Effector memory CD4-positive, alpha-beta T cell (primary cell): ENCODE measurements at places on chromosomes 3 and 15.

DNA sequence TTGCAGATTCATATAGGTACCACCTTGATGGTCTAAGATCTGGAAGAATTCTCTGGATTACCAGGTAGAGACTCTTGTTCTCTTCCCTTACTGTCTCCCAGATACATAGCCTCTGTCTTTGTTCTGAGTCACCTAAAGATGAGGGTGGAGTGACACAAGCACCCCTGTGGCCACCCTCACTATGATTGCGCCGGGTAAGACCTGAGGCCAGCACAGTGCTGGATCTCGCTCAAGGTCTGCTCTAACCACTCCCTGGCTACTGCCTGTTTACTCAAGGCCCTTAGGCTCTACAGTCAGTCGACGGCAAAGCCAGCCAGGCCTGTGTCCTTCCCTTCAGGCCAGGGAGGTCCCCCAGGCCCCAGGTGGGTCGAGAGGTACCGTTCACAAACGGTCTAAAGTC, 88.3 kb downstream of the ARHGEF26 start:
- no peaks in the 10 kb centered on the region for H3K4me1 ChIP-seq
- no peaks in the 10 kb centered on the region for H3K27me3 ChIP-seq
- H3K27ac ChIP-seq: no peak overlapping the region
- no peaks in the 10 kb centered on the region for H3K36me3 ChIP-seq
- no peak for DNase-seq

GRCh38 chr3:63047068-63047467, 171.9 kb upstream of the CADPS start:
- H3K27me3 ChIP-seq: no peaks in the 10 kb centered on the region
- no peaks in the 10 kb centered on the region for H3K36me3 ChIP-seq
- no peak for DNase-seq
- H3K4me3 ChIP-seq: no peak overlapping the region

DNA sequence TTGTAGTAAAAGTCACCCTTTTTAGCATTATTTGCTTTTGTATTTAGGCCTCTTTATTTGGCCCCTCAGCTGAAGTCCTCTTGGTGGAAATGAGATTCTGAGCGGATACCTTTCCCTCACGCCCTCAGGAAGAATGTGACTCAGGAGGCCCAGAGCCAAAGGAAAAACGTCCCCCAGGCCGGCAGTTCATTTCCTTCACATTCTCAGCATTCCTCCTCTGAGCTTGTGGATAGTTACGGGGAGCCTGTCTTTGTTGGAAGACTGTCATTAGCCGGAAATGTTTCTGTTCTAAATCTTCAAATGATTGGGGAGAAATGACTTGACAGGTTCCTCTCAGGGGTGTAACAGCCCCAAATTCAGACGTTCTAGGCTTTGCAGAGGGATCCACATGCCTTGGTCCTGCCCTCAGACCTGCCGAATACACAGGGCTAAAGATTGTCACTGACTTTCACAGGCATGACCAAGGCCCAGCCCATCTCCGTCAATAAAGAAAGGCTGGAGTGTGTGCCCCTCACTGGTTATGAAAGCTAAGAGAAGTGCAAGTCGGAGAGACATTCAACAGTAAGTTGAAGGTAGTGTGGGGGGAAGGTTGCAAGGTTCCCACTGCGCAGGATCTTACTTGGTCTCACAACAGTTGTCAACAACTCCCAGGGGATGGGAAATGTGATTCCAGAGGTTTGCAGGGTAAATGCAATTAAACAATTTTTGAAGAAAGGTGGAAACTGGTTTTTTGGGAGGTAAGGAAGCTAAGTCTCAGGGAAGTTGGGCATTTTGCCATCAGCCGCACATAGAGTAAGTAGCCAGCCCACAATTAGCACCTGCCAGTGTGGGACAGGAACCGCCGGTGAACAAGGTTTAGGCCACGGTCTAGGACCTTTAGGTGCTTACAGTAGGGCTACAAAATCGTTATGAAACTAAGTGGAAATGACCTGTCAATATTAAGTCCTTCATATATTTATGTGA, 39.7 kb upstream of the MYZAP start:
- H3K4me3 ChIP-seq: no peak overlapping the region
- H3K27me3 ChIP-seq: no peaks in the 10 kb centered on the region
- no peak for DNase-seq
- no peaks in the 10 kb centered on the region for H3K36me3 ChIP-seq
- H3K27ac ChIP-seq: no peak overlapping the region

GRCh38 chr3:27423463-27423862, 54.3 kb upstream of the NEK10 start:
- peaks cover 28% of the 10 kb centered on the region for H3K36me3 ChIP-seq
- H3K4me3 ChIP-seq: no peak overlapping the region
- H3K27me3 ChIP-seq: no peaks in the 10 kb centered on the region
- H3K27ac ChIP-seq: no peak overlapping the region
- no peaks in the 10 kb centered on the region for H3K4me1 ChIP-seq
- DNase-seq: no peak

DNA sequence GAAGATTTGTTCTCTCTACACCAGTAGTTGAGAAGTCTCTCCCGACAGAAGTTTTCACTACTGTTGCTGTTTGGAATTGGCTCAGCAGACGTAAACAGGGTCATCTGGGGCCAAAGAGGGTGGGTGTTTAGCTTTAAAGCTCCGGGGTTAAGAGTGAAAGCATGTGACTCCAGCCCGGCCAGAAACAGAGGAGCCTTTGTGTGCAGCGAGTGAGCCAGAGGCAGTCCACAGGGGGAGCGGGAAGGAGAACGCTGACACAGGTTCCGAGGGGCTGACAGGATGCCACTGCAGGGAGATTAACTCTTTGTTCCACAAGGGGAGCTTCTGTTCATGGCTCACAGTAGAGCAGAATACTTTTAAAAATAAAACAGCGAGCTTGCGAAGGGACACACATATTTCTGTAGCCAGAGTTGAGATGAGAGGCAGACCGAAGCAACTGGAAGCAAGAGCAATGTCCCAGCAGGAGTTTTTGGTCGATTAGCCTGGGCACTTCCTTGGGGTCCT, 26.9 kb downstream of the BMF start:
- no peaks in the 10 kb centered on the region for H3K4me1 ChIP-seq
- DNase-seq: no peak
- no peak overlapping the region for H3K27ac ChIP-seq
- H3K36me3 ChIP-seq: no peaks in the 10 kb centered on the region

GRCh38 chr3:156181509-156181908, 61.1 kb downstream of the KCNAB1 start:
- no peaks in the 10 kb centered on the region for H3K4me1 ChIP-seq
- H3K27ac ChIP-seq: no peak overlapping the region
- H3K4me3 ChIP-seq: no peak overlapping the region
- H3K36me3 ChIP-seq: no peaks in the 10 kb centered on the region
- no peak for DNase-seq
- H3K27me3 ChIP-seq: no peaks in the 10 kb centered on the region

- H3K27me3 ChIP-seq: no peaks in the 10 kb centered on the region
- H3K4me3 ChIP-seq: no peak overlapping the region
- no peaks in the 10 kb centered on the region for H3K36me3 ChIP-seq
These were observed 1.2 kb downstream of the GPR15 start for GRCh38 chr3:98532709-98533571.

DNA sequence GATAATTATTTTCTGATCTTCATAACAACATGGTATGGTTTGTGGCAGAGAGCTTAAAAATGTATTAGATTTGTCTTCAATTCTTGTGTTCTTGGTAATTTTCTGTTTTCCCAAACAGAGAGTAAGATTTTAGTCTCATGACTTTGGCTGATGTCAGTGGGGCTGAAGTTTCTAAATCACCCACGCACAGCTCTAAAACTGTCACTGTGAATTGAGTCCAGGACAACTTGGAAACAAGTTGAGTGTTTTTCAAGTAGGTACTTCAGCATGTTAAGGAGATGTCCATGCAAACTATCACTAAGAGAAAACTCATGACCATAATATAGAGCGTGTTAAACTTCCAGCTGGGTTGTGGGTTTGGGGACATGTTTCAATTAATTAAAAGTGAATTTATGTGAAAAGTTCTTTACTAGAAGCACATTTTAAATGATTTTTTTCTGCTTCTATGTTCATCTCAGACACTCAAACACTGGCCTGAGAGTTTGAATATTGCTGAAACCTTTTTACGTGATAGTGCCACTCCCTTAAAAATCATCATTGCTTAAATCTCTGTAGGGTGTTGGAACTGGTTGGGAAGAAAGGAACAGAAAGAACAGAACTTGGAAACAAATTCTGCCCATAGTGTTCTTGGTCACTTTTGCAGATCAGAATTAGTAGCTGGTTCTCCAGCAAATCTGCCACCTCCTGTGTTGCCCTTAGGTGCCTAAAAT, 89.8 kb downstream of the KLHL25 start:
- peak overlapping the region; percentile 85 for H3K27ac ChIP-seq
- H3K4me1 ChIP-seq: peaks cover 57% of the 10 kb centered on the region
- H3K27me3 ChIP-seq: no peaks in the 10 kb centered on the region
- no peak for DNase-seq
- H3K36me3 ChIP-seq: peaks cover 7% of the 10 kb centered on the region

GRCh38 chr3:8488877-8489276, 12.7 kb upstream of the LMCD1 start:
- no peaks in the 10 kb centered on the region for H3K36me3 ChIP-seq
- H3K27ac ChIP-seq: no peak overlapping the region
- DNase-seq: no peak
- H3K4me3 ChIP-seq: no peak overlapping the region
- no peaks in the 10 kb centered on the region for H3K4me1 ChIP-seq
- no peaks in the 10 kb centered on the region for H3K27me3 ChIP-seq

DNA sequence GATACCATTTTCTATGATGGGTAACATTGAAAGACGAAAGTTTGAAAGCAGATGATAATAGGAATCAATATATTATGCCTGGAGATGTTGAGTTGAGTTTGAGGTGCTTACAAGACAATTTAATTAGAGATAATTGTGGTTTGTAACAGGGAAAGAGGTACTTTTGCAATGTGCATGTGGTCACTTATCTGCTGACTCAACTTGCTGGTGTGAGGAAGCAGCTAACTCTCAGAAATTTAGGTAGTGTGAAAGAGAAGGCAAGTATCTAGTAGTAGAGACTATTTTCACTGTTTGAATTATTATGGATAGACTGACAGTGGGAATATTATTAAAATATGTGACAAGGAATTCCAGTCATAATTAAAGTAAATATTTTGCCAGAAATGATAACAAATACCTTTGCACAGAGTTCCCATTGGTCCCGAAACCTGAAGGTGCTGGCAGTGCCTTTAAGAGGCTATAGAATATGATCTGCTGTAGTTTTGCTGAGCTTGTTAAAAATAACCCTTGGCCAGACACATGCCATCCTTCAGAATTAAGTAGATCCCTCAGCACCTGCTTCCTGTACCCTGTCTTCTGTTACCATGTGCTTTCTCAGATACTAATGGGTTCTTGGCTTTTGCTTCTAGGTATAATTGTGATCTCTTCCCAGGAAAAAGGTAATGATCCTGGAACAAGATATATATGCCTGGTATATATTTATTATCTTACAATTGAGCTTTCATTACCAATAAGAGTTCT, 315.9 kb downstream of the BCHE start:
- H3K4me3 ChIP-seq: no peak overlapping the region
- H3K4me1 ChIP-seq: no peaks in the 10 kb centered on the region
- H3K27ac ChIP-seq: no peak overlapping the region
- H3K27me3 ChIP-seq: no peaks in the 10 kb centered on the region

DNA sequence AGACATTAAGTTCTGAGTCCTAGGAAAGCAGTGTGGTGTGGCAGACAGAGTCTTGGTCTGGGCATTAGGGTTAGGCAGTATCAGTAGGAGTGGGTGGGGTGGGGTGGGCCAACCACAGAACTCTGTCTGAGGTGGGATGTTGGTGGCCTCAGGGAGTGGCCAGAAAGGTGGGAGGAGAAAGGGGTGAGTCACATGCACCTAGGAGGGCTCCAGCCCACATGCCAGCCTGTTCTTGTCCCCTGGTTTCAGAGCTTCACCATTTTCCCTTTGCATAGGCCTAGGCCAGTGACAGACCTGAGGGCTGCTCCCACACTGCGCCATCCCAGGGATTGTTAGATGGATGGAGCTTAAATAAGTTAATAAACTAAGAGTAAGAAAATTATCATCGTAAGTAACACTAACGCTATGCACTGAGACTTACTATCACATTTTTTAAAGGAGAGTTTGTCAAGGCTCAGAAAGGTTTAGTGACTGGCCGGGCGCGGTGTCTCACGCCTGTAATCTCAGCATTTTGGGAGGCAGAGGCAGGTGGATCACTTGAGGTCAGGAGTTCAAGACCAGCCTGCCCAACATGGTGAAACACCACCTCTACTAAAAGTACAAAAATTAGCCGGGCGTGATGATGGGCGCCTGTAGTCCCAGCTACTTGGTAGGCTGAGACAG, 33.8 kb downstream of the DNASE1L3 start:
- DNase-seq: no peak
- H3K36me3 ChIP-seq: no peaks in the 10 kb centered on the region
- peaks cover 12% of the 10 kb centered on the region for H3K4me1 ChIP-seq
- no peak overlapping the region for H3K4me3 ChIP-seq
- no peak overlapping the region for H3K27ac ChIP-seq
- H3K27me3 ChIP-seq: no peaks in the 10 kb centered on the region

- H3K27ac ChIP-seq: no peak overlapping the region
- H3K27me3 ChIP-seq: no peaks in the 10 kb centered on the region
- no peaks in the 10 kb centered on the region for H3K4me1 ChIP-seq
- DNase-seq: no peak
- H3K4me3 ChIP-seq: no peak overlapping the region
- no peaks in the 10 kb centered on the region for H3K36me3 ChIP-seq
These were observed 135.9 kb downstream of the FEZF2 start for GRCh38 chr3:62237286-62237948.

GRCh38 chr3:20068512-20069177, 28.4 kb downstream of the KAT2B start:
- H3K27ac ChIP-seq: no peak overlapping the region
- no peaks in the 10 kb centered on the region for H3K27me3 ChIP-seq
- no peak for DNase-seq

GRCh38 chr3:114595522-114596028, 301.7 kb downstream of the TIGIT start:
- no peak overlapping the region for H3K27ac ChIP-seq
- H3K4me1 ChIP-seq: no peaks in the 10 kb centered on the region
- H3K4me3 ChIP-seq: no peak overlapping the region
- DNase-seq: no peak
- no peaks in the 10 kb centered on the region for H3K27me3 ChIP-seq
- H3K36me3 ChIP-seq: no peaks in the 10 kb centered on the region

- H3K27ac ChIP-seq: no peak overlapping the region
- H3K4me1 ChIP-seq: no peaks in the 10 kb centered on the region
- H3K4me3 ChIP-seq: no peak overlapping the region
- no peak for DNase-seq
- H3K36me3 ChIP-seq: no peaks in the 10 kb centered on the region
- no peaks in the 10 kb centered on the region for H3K27me3 ChIP-seq
These were observed 13.5 kb downstream of the BFSP2 start for GRCh38 chr3:133413161-133414020.

GRCh38 chr3:39750712-39751111, 58.7 kb upstream of the MYRIP start:
- no peaks in the 10 kb centered on the region for H3K36me3 ChIP-seq
- no peaks in the 10 kb centered on the region for H3K27me3 ChIP-seq
- H3K27ac ChIP-seq: no peak overlapping the region
- H3K4me3 ChIP-seq: no peak overlapping the region
- H3K4me1 ChIP-seq: no peaks in the 10 kb centered on the region

GRCh38 chr3:170632780-170633179, 46.9 kb upstream of the SLC7A14 start:
- no peak overlapping the region for H3K27ac ChIP-seq
- H3K4me3 ChIP-seq: no peak overlapping the region
- DNase-seq: no peak
- H3K4me1 ChIP-seq: no peaks in the 10 kb centered on the region
- no peaks in the 10 kb centered on the region for H3K36me3 ChIP-seq
